Fibroblast of skin of left quadriceps (primary cell): ENCODE measurements at places on chromosomes 5 and 9.

DNA sequence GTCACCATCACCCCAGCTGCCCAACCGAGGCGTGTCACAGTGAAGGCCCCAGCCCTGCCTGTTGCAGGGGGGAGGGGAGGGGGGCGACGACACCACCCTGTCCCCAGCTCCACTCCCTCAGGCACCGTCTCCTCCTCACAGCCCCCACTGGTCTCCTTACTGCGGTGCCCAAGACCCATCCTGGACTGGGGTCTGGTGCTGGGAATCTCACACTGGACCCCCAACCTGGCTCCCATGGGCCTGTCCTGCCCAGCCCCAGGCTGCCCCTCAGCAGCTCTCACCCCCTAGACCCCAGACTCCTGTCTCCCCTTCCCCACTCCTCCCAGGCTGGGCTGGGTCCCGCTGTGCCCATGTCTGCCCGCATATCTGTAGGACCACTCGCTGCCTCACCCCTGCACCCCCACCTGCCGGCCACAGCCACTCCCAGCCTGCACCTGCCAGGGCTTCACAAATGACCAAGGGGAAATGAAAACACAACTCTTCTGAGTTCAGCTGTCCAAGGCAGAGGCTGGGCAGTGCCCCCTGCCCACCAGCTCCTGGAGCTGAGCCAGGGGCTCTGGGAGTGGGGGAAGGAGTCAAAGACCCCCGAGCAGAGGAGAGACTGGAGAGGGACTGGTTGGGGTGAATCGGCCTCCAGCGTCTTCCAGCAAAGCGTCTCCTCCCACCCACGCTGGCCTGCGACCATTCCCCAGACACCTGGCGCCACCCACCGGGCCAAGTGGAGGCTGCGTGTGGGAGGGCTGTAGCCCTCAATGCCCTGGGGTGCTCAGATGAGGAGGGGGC lies 32.6 kb upstream of the EGFL7 start:
- DNase-seq = no peak

DNA sequence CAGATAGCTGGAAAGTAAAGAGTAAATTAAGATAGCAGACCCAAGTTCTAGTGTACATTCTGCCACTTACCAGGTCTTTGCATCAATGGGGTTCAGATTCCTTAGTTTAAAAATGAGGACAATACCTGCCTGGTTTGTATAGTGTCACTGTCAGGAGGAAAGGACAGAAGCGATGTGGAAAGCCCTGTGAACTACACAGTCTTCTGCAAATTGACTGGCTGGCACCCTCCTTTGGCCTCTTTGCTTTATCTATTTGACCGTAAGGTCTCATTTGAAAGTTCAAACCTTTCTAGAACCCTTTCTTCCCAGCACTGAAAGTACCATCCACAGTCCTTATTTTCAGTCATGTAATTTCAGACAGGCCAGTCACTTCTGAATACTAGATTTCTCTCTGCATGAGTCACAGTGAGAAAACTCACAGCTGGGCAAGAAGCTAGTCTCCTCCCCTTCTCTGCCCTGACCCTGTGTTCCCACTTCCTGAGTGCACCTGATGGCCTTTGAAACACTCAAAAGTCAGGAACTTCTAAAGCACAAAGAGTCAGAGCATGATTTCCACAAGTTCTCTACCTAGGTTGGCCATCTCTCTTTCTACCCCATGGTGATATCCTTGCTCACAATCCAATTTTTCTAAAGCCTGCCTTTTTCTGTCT lies 91.3 kb upstream of the RASEF start:
- DNase-seq = no peak

DNA sequence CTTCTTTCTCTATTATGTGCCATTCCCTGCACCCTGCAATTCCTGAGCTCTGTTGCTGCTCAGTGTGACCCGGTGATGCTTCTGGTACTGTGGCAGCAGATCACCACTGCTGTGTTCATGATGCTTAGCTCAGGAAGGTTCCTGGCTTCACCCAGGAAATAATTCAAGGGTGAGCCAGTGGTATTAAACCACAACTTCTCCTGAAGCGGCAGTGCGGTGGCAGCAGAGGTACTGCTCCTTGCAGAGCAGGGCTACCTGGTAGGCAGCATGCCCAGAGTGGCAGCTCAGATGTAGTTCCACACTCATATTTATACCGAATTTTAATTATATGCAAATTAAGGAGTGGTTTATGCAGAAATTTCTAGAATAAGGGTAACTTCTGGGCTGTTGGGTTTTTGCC lies 213.8 kb upstream of the ZNF608 start:
- no peak for DNase-seq

- DNase-seq = no peak
Observed at GRCh38 chr9:37919246-37919955, 15.5 kb upstream of the SLC25A51 start.

DNA sequence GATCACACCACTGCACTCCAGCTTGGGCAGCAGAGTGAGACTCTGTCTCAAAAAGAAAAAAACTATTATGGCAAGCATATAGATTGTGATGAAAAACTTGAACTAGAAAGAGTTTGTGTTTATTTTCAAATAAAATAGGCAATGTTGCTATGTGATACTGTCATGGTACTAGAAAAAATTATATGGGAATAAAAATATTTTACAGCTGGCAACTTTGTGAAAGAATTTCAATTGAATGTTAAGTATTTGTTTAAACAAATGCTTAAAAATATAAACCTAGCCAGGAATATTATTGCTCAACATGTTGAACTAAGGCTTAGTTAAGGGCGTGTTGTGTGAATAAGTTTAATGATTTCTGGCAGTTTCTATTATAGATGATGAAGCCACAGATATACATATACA lies 31.7 kb downstream of the HSDL2 start:
- no peak for DNase-seq

DNA sequence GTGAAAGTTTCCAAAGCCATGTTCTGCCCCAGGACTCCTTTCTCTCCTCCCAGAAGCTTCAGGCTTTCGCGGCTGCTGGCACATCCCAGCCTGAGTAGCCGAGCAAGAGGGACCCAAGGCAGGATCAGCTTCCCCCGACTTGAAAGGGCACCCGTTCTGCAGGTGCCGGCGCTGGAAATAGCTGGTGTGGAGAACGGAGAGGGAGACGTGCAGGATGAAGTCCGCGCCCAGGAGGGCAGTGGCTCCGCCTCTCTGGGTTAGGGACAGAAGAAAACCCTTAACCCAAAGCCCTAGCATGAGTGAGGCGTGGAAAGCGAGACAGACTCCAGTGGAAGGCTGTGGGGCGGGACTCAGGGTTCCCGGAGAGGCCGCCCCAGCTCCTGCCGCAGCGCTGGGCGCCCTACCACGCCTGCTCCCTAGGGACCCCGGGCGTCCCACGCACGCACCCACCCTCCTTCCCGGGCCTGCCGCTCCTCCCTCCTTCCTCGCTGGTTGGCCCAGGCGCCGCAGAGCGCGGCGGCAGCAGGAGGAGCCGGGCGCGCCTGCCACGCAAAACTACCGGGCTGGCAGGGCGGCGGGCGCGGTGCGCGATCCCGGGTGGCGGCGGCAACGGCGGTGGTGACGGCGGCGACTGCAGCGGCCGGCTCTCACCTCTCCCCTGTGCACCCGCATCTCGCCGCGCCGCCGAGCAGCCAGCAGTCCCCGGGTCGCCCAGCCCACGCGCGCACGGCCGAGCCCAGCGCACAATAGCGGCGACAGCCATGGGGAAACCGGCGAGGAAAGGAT lies at the start of gene SLC1A1:
SLC1A1 (plus strand) TSS at position 550 of the 786 bp plus-strand sequence; CDS start at position 762, 212 bp downstream.
- DNase-seq = no peak

- peak; percentile 61 for DNase-seq
Observed at GRCh38 chr5:54803471-54804011, 181.9 kb downstream of the ESM1 start.

GRCh38 chr5:380701-381309 lies 59.3 kb downstream of the AHRR start:
- no peak for DNase-seq

- DNase-seq = no peak
Observed at GRCh38 chr5:80237243-80237642, 18.6 kb downstream of the SERINC5 start.

GRCh38 chr5:176334031-176334770 lies 27.4 kb downstream of the KIAA1191 start:
- no peak for DNase-seq

- DNase-seq = no peak
Observed at GRCh38 chr9:113131689-113132151, 19.1 kb upstream of the SLC31A2 start.

GRCh38 chr5:170216257-170216864 lies 16.4 kb upstream of the C5orf58 start:
- DNase-seq = peak; percentile 34

DNA sequence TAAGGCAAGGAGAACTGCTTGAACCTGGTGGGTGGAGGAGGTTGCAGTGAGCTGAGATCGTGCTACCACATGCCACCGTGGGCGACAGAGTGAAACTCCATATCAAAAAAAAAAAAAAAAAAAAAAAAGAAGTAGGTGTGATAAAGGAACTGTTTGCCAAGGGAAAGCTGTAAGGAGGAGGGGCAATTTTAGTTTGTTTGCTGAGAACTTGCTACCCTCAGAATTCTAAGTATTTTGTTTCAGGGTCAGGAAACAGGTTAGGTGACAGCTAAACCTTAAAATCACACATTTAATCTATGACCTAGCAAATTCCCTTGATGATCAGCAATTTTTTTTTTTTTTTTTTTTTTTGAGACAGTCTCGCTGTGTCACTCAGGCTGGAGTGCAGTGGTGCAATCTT lies 7.2 kb upstream of the ARRDC3 start:
- no peak for DNase-seq

DNA sequence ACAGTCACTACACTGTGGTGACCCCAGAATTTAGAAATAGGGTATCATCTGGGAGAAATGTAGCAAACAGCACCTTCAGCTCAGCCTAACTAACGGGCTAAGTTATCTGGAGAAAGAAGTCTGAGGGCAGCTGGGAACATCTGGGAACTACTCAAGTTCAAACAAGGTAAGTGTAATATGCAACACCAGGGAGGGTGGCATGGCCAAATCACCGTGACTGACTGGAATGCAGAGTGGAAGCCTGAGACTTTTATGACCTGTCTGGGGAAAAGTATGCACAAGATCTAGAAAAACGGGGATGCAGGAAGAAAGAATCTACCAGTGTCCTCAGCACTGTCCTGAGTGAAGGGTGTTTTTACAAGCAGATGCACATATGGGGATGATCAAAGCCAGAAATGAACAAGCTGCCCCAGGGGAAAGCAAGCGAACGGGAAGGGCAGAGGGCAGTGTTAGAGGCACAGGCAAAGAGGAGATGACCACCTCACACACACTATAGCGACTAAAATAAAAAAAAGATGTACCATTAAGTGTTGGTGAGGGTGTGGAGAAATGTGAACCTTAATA lies 59.9 kb downstream of the SERINC5 start:
- DNase-seq = no peak

DNA sequence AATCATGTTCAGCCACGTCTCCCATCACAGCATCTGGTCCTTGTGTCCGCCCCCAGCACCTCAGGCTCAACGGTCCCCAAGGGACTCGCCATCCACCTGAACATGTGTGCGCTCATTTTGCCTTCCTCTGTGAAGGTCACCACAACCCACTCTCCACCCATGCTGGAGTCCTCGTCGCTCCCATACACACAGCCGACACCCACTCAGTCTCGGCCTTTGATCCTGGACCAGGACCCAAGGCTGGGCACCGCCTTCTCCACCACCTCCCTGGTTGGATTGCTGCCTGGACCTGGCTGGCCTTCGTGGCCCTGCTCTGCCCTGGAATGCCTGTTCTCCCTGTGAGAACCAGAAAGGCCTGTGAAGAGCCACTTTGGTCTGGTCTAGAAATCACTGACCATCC lies 60.3 kb downstream of the UBE2QL1 start:
- DNase-seq = no peak

DNA sequence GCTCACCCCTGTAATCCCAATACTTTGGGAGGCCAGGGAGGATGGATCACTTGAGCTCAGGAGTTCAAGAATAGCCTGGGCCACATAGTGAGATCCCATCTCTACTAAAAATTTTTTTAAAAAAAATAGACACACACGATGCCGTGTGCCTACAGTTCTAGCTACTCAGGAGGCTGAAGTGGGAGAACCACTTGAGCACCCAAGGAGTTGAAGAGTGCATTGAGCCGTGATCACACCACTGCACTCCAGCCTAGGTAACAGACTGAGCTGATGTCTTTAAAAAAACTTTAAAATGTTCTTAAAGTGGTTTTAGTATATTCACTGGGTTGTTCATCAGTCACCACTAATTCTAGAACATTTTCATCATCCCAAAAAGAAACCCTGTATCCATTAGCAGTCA lies 51.9 kb upstream of the RNF38 start:
- DNase-seq = no peak

DNA sequence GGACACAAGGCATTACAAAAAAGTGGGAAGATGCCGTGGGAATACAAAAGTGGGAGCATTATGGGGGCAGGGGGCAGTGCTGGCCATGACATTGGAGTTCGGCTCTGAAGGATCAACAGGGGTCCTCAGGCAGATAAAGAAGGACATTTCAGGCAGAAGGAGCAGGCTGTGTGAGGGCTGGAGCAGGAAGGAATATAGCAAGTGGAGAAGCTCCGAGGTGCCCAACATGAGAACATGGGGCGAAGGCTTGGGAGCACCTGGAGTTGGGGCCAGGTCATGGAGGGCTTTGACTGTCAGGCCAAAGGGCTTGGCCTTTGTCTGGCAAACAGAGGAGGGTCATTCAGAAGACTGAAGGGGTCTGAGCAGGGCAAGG lies 2.5 kb downstream of the B4GALT7 start:
- no peak for DNase-seq

DNA sequence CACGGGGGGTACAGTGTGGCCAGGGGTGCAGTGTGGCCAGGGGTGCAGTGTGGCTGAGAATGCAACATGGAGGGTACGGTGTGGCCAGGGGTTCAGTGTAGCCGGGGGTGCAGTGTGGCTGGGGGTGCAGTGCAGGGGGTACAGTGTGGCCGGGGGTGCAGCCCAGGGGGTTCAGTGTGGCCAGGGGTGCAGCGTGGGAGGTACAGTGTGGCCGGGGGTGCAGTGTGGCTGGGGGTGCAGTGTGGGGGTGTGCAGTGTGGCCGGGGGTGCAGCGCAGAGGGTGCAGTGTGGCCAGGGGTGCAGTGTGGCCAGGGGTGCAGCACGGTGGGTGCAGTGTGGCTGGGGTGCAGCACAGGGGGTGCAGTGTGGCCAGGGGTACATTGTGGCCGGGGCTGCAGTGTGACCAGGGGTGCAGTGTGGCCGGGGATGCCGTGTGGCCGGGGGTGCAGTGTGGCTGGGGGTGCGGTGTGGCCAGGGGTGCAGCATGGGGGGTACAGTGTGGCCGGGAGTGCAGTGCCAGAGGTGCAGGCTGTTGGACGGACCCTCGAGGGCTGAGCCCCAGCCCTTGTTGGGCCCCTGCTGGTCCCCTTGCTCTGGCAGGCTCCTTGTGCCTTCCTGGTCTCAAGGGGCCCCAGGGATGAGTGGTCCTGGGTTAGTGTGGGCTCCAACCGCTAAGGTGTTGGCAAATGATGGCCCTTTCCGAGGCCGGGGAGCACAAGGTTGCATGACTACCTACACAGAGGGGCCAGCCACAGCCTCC lies 17.9 kb downstream of the TPPP start:
- DNase-seq = no peak
